ENCODE measurements at places on chromosomes 6 and 20.

DNA sequence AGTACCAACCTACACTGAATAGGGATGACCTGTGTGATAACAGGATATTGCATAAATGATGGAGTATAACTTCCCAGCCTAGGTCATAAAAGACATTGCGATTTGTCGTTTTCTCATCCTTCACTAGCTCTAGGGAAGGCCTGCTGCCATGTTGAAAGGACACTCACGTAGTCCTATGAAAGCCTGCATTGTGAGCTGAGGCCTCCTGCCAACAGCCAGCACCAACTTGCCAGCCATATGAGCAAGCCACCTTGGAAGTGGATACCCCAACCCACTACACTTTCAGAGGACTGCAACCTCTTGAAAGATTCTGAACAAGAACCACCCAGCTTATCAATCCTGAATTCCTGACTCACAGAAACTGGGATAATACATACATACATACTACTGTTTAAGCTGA lies 3.5 kb upstream of the PANK2 start:
- DNase-seq, result no peak

- peak; percentile 56 for DNase-seq
Measured at GRCh38 chr20:63957690-63958441, 1.6 kb upstream of the UCKL1 start.

DNA sequence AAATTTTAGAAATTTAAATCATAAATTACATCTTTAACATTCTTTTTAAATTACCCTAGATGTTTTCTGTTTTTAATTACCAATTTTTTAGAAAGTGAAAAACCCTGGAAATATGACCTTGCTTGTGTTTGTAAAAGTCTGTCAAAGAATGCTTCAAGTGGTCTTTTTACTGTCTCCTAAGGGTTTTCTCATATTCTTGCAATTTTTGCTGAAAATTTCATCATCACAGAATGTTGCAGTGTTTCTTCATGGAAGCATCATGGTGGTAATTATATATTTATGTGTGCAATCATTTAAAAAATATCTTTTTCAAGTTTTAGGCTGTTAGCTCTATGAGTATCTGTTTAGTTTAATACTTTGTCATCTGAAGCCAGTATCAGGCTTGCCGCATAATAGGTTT lies 178.2 kb downstream of the HDGFL1 start:
- no peak for DNase-seq

GRCh38 chr6:121086876-121087275 lies 247.4 kb downstream of the TBC1D32 start:
- DNase-seq, result no peak

DNA sequence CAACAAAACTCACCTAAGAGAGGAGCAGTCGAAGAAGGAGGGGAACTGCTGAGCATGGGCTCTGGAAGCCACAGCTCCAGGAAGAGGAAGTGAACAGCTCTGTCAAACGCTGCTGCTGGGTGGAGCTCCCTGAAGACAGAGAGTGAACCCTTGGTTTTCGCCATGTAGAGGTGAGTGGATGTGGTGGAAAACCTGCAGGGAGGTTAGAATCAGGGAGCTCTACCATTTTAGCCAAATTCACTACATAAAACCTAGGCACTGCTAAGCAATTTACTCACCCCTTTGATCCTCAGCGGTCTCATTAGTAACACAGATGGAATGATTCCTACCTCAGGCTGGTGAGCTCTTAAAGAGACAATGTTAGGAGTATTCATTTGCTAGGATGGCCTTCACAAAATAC lies 19.4 kb upstream of the TFAP2A start:
- DNase-seq, result no peak

DNA sequence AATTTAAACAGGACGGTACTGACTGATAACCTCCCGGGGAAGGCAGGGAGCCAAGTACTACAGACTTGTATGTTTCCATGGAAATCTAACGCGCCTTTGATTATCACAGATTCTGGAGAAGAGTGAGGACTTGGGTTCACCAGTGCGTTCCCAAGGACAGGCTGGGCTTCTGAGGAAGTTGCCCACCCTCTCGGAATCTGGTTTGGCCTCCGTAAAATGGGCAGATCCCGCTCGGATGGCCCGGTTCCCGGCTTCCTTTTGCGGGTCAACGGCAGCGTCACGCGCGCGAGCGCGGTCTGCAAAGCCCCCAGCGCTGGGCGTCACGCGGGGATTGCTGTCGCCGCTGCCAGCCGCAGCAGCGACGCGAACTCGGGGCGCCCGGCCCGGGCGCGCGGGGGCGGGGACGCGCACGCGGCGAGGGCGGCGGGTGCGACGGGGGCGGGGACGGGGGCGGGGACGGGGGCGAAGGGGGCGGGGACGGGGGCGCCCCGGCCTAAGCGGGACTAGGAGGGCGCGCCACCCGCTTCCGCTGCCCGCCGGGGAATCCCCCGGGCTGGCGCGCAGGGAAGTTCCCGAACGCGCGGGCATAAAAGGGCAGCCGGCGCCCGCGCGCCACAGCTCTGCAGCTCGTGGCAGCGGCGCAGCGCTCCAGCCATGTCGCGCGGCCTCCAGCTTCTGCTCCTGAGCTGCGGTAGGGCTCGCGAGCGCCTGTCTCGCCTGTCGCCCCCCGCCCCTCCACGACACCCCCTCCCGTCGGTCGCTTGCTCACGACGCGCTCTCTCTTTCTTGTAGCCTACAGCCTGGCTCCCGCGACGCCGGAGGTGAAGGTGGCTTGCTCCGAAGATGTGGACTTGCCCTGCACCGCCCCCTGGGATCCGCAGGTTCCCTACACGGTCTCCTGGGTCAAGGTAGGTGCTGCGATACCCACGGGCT lies at the start of gene CD83:
Gene CD83 (plus strand): TSS at position 615 of the 933 bp plus-strand sequence. CDS start 40 bp downstream, at position 655.
- DNase-seq, result peak; percentile 79

DNA sequence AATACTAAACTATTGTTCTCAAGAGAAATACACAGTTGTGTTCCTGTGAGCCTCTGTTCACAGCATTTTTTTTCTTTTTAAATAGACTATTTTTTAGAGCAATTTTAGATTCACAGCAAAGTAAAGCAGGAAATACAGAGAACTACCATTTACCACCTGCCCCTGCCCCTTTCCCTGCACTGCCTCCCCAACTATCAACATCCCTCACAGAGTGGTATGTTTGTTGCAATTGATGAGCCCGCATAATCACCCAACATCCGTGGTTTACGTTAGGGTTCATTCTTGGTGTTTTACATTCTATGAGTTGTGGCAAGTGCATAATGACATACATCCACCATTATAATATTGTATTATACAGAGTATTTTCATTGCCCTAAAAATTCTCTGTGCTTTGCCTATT lies 71.6 kb upstream of the TNFAIP3 start:
- no peak for DNase-seq

- no peak for DNase-seq
Measured at GRCh38 chr6:53630533-53631226, 34.9 kb downstream of the KLHL31 start.

GRCh38 chr6:13800615-13801014 lies 13.7 kb downstream of the MCUR1 start:
- no peak for DNase-seq

GRCh38 chr6:110434961-110435602 lies 19.7 kb upstream of the DDO start:
- no peak for DNase-seq

GRCh38 chr6:89610149-89610642 lies 28.4 kb downstream of the LYRM2 start:
- peak; percentile 66 for DNase-seq

DNA sequence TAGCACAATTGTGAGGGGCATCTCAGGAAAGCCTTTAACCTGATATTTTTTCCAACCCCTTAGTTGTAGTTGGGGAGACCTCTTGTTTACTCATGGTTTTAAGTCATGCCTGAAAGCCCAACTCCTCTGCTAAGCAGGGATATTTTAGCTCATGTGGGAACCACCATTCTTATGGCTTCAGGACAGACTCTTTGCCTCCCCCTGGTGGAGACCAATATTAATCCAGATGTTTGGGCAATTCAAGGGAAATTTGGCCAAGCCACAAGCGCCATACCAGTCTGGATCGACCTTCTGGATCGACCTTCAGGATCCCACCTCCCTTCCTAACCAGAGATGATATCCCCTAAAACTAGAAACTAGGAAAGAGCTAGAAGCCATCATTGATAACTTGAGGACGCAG lies 211.2 kb downstream of the C6orf118 start:
- DNase-seq, result no peak

GRCh38 chr6:156720691-156721685 lies 56.2 kb upstream of the ARID1B start:
- no peak for DNase-seq

DNA sequence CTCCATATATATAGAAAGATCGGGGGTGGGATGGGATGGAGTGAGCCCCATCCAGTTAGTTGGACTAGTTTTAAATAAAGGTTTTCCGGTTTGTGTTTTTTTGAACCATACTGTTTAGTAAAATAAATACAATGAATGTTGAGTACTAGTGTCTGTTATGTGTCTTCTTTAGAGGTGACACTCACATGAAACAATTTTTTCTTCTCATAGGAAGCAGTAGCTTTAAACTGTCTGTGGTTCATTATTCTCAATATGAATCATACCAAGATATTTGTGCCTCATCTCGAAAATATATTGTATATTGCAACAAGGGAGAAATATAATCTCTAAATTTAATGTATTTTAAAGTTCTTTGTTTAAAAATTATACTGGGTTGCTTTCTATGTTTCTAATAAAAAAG lies 33.4 kb downstream of the HSF2 start:
- no peak for DNase-seq

DNA sequence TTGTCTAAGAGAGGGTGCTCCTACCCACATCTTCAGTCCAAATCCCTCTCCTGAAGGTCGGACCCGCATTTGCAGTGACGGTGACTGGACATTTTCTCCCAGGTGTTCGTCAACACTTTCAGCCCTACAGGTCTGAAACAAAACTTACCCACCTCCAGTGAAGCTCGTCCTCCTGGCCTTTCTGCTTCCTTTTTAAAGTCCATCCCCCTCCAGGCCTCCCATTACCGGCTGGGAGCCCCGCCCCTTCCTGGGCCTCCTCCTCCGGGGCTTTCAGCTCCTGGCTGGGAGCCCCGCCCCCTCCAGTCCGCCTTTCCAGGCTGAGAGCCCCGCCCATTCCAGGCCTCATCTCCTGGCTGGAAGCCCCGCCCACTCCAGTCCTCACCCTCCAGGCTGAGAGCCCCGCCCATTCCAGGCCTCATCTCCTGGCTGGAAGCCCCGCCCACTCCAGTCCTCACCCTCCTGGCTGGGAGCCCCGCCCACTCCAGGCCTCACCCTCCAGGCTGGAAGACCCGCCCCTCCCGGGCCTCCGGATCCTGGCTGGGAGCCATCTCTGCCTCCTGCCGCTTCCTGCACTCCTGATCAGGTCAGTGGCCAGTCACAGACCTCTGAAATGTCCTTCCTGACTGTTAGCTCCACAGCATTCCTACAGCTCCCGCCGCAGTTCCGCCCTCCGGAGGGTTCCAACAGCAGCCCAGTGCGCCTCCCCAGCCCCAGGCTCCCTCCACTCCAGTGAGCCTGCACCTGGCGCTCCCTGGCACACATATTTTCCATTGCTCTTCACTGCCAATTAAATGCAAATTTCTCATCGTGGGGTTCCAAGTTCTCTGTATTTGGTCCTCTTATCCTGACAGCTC lies 98.5 kb downstream of the LY86 start:
- no peak for DNase-seq

GRCh38 chr20:23399568-23400241 lies 21.6 kb downstream of the NAPB start:
- DNase-seq, result no peak

DNA sequence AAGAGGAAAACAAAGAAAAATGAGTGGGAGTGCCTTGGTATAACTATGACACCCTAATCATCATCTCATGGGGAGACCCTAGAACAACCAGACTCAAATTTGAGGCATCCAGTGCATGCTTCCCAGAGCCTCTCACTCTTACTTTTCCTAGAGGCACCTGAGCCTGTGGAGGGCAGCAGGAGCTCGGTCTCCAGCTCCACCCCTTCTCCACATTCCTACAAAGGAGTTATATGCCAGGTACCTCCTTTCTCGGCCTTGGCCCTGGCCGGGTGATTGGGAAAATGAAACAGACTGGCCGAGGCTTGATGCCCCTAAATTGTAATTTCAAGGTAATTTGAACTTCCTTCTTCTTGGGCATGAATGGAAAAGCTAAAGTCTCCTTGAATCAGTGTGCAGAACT lies 761.2 kb upstream of the CHD6 start:
- no peak for DNase-seq

GRCh38 chr6:161889324-161889723 lies 615.5 kb upstream of the AGPAT4 start:
- no peak for DNase-seq

GRCh38 chr6:53426667-53427270 lies 78.0 kb upstream of the ELOVL5 start:
- no peak for DNase-seq

- no peak for DNase-seq
Measured at GRCh38 chr6:118860880-118861279, 33.1 kb upstream of the ASF1A start.

DNA sequence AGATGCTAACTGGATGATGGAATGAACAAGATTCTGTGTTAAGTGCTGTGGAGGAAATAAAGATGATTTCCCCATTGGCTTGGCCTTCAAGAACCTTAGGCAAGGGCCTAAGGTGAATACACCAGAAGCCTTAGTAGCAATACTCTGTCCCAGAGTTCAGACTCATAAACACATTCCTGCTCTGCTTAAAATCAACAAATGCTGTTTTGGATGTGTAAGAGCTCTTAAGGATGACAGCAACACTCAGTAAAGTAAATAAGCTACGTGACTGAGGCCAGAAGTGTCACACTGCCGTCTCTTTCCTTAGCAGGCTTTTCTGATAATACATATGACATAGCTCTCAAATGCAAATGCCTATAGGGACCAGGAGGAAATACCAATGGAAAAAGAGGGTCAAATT lies 90.6 kb downstream of the EYA2 start:
- DNase-seq, result no peak

DNA sequence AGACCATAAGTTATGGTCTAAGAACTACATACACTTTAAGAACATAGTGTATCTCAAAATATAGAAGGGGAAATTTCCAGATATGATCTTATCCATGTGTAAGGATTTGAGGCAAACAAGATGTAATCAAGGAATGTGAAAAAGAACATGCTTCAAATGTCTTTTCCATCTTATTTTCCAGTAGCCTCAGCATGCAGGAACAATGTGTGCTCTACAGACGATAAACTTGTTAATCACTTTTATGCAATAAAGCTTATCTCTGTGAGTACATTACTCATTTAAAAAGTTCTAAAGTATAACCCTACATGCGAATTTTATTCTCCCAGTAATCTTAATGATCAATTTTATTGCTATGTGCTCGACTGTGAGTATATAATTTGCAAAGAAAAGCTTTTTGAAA lies 185.2 kb downstream of the ALDH8A1 start:
- no peak for DNase-seq

GRCh38 chr6:142842418-142843261 lies 102.3 kb downstream of the HIVEP2 start:
- DNase-seq, result no peak

GRCh38 chr6:142117366-142117765 lies 15.4 kb upstream of the GJE1 start:
- no peak for DNase-seq

DNA sequence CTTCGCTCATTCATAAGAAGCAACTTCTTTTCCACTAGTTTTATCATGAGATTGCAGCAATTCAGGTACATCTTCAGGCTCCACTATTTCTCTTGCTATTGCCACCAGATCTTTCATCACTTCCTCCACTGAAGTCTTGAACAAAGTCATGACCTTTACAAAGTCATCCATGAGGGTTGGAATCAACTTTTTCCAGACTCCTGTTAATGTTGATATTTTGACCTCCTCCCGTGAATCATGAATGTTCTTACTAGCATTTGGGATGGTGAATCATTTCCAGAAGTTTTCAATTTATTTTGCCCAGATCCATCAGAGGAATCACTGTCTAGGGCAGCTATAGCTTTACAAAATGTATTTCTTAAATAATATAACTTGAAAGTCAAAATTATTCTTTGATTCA lies 1.5 kb downstream of the CENPQ start:
- DNase-seq, result no peak

GRCh38 chr20:13659288-13659687 lies 20.6 kb upstream of the TASP1 start:
- no peak for DNase-seq
